ENCODE measurements at places on chromosomes 5 and 9. TPM values are rescaled to one million over a fixed set of nuclear protein-coding genes. Genes with fewer than 3 reads are reported as not detected.
A peak's percentile ranks its signal among the peaks of the same experiment; 100 is the strongest.

GRCh38 chr9:131296460-131296859, 6.9 kb downstream of the PLPP7 start:
- no peak for DNase-seq

GRCh38 chr9:130039528-130040147, 3.4 kb downstream of the FNBP1 start:
- no peak for DNase-seq

GRCh38 chr9:34087370-34087769, 38.7 kb upstream of the UBAP2 start:
- DNase-seq, result no peak

- no peak for DNase-seq
Measured at GRCh38 chr5:170277867-170278281, 19.7 kb downstream of the LCP2 start.

- peak; percentile 18 for DNase-seq
Measured at GRCh38 chr5:8861764-8862163, 684.1 kb downstream of the SEMA5A start.

DNA sequence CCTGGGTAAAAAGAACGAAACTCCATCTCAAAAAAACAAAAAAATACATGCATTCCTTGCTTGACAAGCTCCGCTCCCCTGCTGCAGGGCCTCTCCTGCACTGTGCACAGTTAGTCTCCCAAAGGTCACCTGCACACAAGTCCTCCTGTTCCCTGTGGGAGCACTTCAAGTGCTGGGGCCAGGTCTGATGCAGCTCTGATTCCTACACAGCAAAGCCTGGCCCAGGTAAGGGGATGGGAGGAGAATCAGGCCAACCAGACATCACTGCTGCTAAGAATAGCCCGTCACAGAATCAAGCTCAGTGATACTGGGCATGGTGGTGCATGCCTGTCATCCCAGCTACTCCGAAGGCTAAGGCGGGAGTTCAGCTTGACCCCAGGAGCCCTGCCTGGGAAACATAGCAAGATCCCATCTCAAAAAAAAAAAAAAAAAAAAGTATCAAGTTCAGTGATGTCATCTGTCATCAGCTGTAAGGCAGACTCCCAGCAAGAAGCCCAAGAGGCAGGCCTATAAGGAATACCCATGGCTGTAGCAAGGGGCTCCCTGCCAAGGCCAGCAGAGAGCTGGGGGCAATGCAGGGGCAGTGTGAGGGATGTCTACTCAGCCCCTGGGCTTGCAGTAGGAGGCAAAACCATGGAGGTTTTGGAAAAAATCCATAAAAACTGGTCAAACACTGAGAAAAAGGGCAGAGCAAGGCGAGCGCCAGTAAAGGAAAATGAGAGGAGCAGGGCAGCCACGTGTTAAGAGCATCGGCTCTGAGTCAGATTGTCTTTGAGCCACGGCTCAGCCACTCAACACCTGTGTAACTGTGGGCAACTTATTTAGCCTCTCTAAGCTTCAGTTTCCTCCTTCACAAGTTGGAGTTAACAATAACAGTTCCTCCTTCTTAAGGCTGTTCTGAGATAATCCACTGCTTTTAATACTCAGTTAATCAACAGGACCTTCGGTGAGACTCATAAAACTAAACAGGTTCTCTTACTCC, 3.2 kb downstream of the TPM2 start:
- DNase-seq, result no peak

Gene GRM6
- total RNA-seq, result not detected

- DNase-seq, result no peak
Measured at GRCh38 chr9:35797311-35798109, 6.1 kb downstream of the NPR2 start.

Gene CTNNAL1
- 242 TPM for total RNA-seq

DNA sequence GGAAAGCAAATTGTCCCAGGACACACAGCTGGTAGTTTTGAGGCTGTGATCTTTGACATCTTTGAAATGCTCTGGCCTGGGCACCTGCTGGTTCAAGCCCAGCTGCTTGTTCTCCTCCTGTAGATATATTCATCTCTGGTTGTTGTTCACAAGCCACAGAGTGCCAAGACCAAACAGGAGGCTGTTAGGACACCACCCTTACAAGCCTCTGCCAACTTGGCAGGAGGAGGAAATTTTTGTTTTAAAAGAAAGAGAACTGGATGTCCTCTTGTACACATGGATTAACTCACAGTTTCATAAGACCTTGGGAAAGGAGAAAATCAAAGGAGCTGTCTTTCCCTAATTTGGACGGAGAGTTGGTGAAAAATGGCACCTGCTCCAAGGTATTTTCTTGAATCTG, 8.5 kb upstream of the ZFP62 start:
- DNase-seq, result no peak

Gene LSM11
- total RNA-seq, result 4.3 TPM

DNA sequence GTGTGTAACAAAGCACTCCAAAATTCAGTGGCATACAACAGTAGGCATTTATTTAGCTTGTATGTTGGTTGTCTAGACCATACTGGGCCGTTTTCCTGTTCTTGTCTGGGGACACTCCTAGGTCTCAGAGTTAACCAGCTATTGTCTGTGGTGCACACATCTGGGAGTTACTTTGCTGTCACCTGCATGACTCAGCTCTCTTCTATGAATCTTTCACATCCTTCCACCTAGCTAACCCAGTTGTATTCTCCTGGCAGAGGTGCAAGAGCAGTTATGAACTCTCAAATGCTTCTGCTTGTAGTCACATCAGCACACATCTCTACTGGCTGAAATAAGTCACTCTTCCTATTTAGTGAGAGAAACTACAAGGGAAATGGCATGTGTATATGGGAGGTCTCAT, 138.1 kb downstream of the BAAT start:
- DNase-seq, result no peak

Gene PCDHA5
- not detected for total RNA-seq

GRCh38 chr5:132011622-132012343, at the start of gene ACSL6:
TSS of gene ACSL6 (minus strand) at chr5:132011658. CDS start at chr5:132011553, 105 bp downstream.
- no peak for DNase-seq

- DNase-seq, result no peak
Measured at GRCh38 chr5:93583768-93584595, 960 bp downstream of the NR2F1 start.

DNA sequence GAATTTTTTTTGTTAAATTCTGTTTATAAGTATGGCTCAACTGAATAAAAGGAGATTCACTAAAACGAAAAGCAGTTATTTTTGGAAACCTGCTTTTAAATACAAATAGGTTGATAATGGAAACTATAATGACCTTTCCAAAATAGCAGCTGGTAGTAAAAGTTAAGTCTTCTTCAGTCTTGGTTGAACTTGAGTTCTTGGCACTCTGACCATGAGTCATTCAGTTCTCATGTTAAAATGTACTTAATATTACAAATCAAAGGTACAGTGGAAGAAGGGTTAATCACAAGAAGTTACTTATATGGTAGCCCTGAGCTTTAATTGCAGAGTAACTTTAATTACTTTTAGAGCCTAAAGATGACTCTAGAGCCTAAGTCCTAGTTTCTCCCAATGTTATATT, 62.1 kb downstream of the KLF9 start:
- DNase-seq, result peak; percentile 66

DNA sequence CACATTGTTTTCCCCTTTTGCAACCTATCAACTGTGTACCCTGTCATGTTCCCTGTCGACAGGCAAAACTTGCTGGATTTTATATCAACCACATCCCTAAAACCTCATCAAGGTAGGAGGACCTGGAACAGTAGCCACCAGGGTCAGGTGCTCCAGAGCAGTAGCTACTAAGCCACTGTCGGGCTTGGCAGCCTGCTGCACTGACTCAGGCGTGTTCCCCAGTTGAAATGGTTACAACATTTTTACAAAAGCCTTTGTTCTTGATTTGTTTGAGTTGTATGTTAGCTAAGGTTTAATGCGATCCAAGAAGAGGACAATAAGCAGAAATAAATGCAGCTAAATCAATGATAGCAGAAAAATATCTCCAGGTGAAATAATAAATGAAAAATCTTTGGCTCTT, 407.4 kb upstream of the TLE4 start:
- DNase-seq, result no peak

All from renal cortical epithelial cell (primary cell).